Activated CD4-positive, alpha-beta T cell treated with anti-CD3 and anti-CD28 coated beads for 4 hours (primary cell): ENCODE measurements at places on chromosomes 1 and 21.

DNA sequence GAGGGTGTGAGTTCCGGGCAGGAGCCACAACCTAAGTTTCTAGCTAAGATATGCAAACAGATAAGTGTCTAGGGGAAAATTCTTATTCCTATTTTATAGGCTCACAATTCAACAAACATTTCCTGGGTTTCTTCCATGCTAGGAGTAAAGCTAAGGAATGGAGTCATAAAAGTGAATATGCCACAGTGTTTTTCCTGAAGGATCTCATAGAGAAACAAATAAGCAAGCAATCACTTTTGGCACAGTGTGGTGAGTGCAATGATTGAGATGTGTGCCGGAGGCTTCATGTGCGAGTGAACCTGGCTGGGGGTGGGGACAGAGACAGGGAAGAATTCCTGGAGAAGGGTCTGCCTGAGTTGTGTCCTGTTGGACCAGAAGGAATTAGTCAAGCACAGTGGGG is 147.4 kb downstream of the TENT5C start:
- no peak for DNase-seq

DNA sequence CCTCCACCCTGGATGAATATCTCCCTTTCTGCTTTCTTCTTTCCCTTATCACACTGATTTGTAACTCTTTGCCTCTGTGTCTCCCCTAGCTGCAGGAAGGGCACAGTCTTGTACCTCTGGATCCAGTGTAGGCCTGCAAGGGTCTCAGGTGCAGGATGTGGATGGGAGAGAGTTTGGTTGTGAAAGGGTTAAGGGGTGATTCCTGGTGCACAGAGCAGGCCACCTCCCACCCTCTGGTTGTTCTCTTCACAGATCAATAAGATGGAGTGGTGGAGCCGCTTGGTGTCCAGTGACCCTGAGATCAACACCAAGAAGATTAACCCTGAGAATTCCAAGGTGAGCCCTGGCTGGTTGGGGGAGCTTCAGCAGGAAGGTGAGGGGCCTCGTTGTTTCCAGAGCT is 15.1 kb downstream of the KDF1 start:
- no peak for DNase-seq

- no peak for DNase-seq
These were observed 48.7 kb downstream of the LHX4 start for GRCh38 chr1:180278596-180279395.

GRCh38 chr1:233113009-233113879 is 162.8 kb downstream of the NTPCR start:
- no peak for DNase-seq
